ENCODE measurements at places on chromosomes 3 and 15.

GRCh38 chr15:100987143-100987542 lies 68.0 kb downstream of the LRRK1 start:
- DNase-seq: no peak

DNA sequence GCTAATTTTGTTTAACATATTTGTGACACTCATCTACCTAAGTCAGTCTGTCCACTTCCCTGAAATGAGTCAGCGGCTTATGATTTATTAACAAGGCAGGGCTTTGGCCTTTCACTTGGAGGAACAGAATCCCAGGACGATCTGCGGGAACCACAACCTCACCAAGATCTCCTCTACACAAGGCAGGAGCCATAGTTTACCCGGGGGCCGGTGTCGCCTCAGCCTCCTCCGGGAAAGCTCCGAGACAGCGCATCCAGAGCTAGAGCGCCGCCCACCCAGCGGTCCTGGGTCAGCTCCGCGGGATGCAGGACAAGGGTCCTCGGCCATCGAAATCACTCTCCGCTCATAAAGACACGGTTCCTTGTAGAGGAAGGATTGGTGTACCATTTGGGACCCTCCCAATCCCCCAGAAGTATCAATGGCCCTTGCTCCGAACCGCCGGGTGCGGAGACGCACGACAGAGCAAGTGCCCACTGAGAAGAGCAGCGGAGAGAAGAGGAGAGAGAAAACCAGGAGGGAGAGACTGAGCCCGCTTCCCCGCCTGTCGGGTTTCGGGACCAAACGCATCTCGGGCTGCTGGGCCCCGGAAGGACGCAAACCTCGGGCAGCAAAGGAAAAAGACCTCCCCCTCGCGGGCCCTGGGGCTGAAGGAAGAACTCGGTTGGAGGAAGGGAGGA lies 13.1 kb upstream of the ALCAM start:
- no peak for DNase-seq

DNA sequence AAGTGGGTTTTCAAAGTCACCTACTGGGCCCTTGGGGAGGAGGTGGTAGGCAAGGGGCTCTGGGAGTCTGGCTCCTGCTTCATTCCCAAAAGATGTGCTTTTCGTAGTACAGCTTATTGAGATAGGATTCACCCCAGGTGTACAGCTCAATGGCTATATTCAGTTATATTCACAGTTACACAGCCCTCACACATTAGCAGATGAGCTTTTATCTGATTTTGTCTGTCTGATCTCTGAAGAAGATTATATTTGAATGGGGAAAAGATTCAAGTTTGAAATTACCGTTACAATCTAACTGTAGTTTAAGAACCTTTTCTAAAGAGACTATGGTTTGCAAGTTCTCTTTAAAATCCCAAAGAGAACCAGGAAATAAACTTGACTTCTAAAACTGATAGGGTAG lies 27.3 kb downstream of the PXYLP1 start:
- DNase-seq: no peak

- no peak for DNase-seq
These were observed 51.7 kb downstream of the FAM174B start for GRCh38 chr15:92603743-92604470.

DNA sequence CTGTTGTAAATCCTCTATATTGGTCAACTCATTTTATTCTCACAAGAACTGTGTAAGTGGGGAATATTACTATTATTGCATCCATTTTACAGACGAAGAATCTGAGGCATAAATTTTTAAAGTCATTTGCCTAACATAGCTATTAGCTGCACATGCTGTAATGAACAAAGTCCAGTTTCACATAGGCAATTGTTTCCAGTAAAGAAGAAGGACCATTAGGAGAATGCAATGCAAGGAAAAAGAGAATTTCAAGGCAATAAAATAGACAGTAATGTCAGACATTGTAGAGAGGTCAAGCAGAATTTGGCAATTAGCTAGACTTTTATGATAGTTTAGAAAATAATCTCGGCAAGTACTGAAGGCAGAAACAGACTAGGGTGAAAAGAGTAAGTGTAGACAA lies 578.7 kb upstream of the NECTIN3 start:
- no peak for DNase-seq

DNA sequence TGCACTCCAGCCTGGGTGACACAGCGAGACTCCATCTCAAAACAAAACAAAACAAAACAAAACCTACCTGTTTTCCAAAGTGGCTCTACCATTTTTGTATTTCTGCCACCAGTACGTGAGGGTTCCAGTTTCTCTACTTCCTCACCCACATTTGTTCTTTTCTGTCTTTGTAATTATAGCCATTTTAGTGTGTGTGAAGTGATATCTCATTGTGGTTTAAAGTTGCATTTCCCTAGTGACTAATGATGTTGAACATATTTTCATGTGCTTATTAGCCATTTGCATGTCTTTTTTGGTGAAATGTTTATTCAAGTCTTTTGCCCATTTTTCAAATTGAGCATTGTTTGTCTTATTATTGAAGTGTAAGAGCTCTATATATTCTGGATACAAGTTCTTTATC lies 50.7 kb downstream of the TRA2B start:
- DNase-seq: no peak

- no peak for DNase-seq
These were observed 190.9 kb downstream of the FAM43A start for GRCh38 chr3:194876403-194877095.
